ENCODE measurements at places on chromosomes 7 and 10.

DNA sequence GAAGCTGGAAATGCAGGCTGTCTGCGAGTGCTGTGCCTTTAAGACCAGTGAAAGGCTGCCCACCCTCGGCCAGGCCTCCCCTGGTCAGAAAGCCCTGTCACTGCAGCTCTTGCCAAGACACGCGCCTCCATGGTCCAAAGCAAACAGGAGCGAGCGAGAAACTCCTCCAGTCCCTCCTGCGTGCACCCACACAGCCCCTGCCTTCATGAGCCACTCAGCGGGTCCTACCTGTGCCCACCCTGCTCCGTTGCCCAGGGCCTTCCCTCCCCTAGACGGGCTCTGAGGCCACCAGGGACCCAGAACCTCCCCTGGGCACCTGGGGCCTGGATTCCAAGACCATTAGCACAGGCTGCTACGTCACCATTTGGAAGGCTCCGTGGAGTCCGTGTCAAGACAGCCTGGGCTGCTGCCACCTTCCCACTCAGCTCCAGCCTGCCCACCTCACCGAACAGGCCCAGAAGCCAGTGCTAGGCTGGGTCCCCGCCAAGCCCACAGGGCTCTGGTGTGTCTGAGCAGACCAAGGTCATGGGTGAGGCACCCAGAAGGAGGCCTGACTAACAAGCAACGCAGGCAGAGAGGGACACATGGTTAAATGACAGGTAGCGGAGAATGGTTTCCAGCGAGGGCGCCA lies 144.5 kb downstream of the NEURL1 start:
- no peak overlapping the region for H3K27ac ChIP-seq
- H3K4me3 ChIP-seq = no peak overlapping the region
- no peak for DNase-seq
- H3K36me3 ChIP-seq = no peaks in the 10 kb centered on the region
- 0 out of 2 replicates have a peak, but pooled peaks cover 4% of the 10 kb centered on the region for H3K4me1 ChIP-seq
- H3K27me3 ChIP-seq = no peaks in the 10 kb centered on the region

DNA sequence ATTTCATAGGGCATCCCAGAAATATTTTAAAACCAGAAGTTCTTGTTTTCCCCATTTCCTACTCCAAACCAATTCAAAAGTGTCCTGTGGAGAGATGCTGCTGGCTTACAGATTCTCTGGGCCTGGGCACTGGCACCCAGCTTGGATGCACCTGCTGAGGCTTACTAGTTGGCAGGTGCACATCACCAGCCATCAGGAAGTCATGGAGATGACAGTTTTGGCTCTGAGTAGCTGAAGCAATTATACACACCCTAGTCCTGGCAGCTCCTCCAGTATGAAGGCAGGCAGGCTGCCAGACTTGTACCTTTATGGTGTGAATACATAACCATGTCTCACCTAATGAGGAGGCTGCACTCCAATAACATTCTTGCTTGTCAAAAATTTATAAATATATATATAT lies 276.6 kb upstream of the GHITM start:
- no peak overlapping the region for H3K4me3 ChIP-seq
- no peaks in the 10 kb centered on the region for H3K27me3 ChIP-seq
- no peak for DNase-seq
- no peaks in the 10 kb centered on the region for H3K36me3 ChIP-seq

- peaks cover 3% of the 10 kb centered on the region for H3K36me3 ChIP-seq
- H3K27me3 ChIP-seq = no peaks in the 10 kb centered on the region
- DNase-seq = no peak
- H3K27ac ChIP-seq = peak overlapping the region; percentile 99
- H3K4me1 ChIP-seq = no peaks in the 10 kb centered on the region
Measured at GRCh38 chr7:72925546-72926120, 738 bp downstream of the POM121 start.

DNA sequence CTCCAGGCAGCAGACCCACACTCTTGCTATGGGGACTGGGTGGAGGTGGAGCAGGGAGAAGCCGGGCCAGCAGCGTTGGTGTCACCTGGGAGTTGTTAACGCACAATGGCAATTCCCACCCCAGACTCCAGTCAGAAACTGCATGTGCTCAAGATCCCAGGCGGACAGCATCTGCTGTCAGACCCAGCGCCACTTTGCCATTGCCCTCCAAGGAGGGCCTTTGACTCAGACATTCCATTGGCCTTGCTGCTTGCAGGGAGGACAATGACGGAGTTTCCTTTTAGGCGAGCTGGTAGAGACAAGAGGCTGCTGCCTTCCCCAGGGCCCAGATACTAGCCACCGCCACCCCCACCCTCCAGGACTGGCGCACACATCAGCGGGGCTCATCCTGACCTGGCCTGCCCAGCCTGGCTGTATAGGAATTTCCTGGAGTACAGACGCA lies 34.5 kb downstream of the ZNF775 start:
- no peak for DNase-seq
- no peaks in the 10 kb centered on the region for H3K27me3 ChIP-seq
- no peaks in the 10 kb centered on the region for H3K4me1 ChIP-seq
- no peak overlapping the region for H3K4me3 ChIP-seq
- no peaks in the 10 kb centered on the region for H3K36me3 ChIP-seq
- no peak overlapping the region for H3K27ac ChIP-seq

DNA sequence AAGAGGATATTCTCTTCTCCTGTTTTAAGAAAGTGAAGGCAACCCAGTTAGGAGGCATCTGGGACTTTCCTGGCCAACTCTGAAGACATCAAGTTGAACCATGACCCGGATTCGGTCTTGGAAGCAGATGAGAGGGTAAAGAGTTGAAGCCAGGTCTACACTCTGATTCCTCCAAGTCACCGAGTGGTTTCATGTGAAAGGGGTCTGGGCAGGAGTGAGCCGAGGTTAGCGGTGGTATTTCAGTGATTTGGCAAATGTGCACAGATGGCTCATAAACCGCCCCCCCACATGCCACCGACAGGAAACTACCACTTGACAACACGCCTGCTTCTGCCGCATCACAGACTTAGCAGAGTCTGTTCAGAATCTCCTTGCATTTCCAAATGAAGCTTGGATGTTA lies 11.4 kb upstream of the REPIN1 start:
- H3K27ac ChIP-seq = no peak overlapping the region
- no peak overlapping the region for H3K4me3 ChIP-seq
- H3K4me1 ChIP-seq = no peaks in the 10 kb centered on the region
- no peaks in the 10 kb centered on the region for H3K36me3 ChIP-seq
- DNase-seq = no peak

DNA sequence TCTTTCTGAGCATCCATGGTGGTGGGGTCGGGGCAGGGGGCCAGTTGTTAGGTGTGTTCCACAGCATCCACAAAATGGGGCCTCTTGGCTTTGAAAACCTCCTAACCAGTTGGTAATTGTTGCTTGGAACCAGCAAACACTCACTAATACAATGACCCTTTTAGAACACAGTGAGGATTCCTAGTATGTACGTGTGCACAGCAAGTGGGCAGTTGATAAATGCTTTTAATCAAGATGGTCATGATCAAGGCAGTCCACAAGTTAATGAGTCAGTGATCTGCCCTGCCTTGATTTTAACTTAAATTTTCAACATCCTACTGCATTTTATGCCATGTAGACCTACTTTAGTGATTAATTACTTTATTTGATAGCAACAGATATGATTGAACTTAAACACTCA lies 103.1 kb downstream of the ETV1 start:
- H3K27me3 ChIP-seq = no peaks in the 10 kb centered on the region
- no peaks in the 10 kb centered on the region for H3K36me3 ChIP-seq
- DNase-seq = no peak
- no peak overlapping the region for H3K27ac ChIP-seq
- H3K4me3 ChIP-seq = no peak overlapping the region

DNA sequence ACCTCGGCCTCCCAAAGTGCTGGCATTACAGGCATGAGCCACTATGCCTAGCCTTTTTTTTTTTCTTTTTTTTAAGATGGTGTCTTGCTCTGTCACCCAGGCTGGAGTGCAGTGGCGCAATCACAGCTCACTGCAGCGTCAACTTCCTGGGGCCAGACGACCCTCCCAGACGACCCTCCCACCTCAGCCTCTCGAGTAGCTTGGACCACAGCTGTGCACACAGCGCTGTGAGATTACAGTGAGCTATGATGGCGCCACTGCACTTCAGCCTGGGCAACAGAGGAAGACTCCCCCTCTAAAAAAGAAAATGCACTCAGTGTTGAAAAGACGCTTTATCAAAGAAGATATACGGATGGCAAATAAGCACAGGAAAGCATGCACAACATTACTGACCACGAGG lies 16.5 kb upstream of the WIPI2 start:
- no peak overlapping the region for H3K4me3 ChIP-seq
- no peaks in the 10 kb centered on the region for H3K36me3 ChIP-seq
- no peak for DNase-seq
- no peak overlapping the region for H3K27ac ChIP-seq
- no peaks in the 10 kb centered on the region for H3K27me3 ChIP-seq

DNA sequence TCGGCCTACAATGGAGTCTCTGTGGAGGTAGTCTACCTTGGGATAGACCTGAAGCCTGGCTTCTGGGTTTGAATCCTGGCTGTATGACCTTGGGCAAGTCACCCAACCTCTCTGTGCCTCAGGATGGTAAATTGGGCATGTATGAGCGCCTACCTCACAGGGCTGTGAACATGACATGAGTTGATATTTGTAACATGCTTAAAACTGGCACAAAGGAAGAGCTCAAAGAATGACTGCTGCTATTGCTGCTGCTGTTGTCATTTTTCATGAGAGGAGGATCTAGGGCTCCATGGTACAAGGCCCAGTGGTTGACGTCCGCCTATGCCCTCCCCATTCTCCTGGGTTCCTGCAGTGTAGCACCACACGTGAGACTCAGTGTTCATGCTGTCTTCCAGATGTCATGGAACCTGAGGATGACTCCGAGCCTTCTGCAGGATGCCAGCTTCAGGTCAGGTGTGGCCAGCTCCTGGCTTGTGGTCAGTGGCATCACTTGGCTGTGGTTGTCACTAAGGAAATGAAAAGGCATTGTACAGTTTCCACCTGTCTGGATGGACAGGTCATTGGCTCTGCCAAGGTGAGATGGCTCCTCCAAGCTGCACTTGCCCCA lies 95.0 kb downstream of the WDFY4 start:
- H3K4me1 ChIP-seq = no peaks in the 10 kb centered on the region
- no peaks in the 10 kb centered on the region for H3K27me3 ChIP-seq
- H3K36me3 ChIP-seq = no peaks in the 10 kb centered on the region
- H3K4me3 ChIP-seq = no peak overlapping the region
